Adrenal gland (tissue), 19 donors: ENCODE measurements at places on chromosomes 3 and 15. TPM values are rescaled to one million over a fixed set of nuclear protein-coding genes. Genes with fewer than 3 reads are reported as not detected.
A peak's percentile ranks its signal among the peaks of the same experiment; 100 is the strongest.

The COL8A1 gene
- 13.5 TPM for total RNA-seq

The PLSCR4 gene
- 72.2 TPM for total RNA-seq

The SGO1 gene
- 4.2 TPM for total RNA-seq

The SLC7A14 gene
- total RNA-seq = 1.0 TPM

The CDCP1 gene
- total RNA-seq = 4.3 TPM

The MOBP gene
- not detected for total RNA-seq

The PARP14 gene
- total RNA-seq = 84.8 TPM

The MKRN2OS gene
- not detected for total RNA-seq

The ZBTB11 gene
- total RNA-seq = 12.3 TPM

The WNT5A gene
- 16.2 TPM for total RNA-seq

The NR1I2 gene
- total RNA-seq = 0.14 TPM

The GATM gene
- 31.4 TPM for total RNA-seq

The ACSBG1 gene
- total RNA-seq = 12.9 TPM

The KLHL40 gene
- not detected for total RNA-seq

The HIGD2B gene
- not detected for total RNA-seq

The PLS1 gene
- total RNA-seq = 8.3 TPM

The TMC3 gene
- not detected for total RNA-seq

The PRR23B gene
- total RNA-seq = not detected

The GPR156 gene
- total RNA-seq = 0.32 TPM

- no peak overlapping the region for H3K27ac ChIP-seq
- no peaks in the 10 kb centered on the region for H3K4me1 ChIP-seq
- no peak overlapping the region for H3K4me3 ChIP-seq
- no peak for DNase-seq
- H3K27me3 ChIP-seq = no peaks in the 10 kb centered on the region
These were observed 403.1 kb downstream of the MAGI1 start for GRCh38 chr3:65635657-65636056.

GRCh38 chr15:93178371-93178770 is 89.4 kb upstream of the RGMA start:
- peaks cover 3% of the 10 kb centered on the region for H3K27me3 ChIP-seq
- no peak for DNase-seq
- H3K4me3 ChIP-seq = no peak overlapping the region

- DNase-seq = no peak
- no peak overlapping the region for H3K27ac ChIP-seq
- H3K4me3 ChIP-seq = no peak overlapping the region
- peaks cover 8% of the 10 kb centered on the region for H3K4me1 ChIP-seq
- H3K27me3 ChIP-seq = no peaks in the 10 kb centered on the region
- H3K36me3 ChIP-seq = no peaks in the 10 kb centered on the region
These were observed 59.2 kb upstream of the C15orf39 start for GRCh38 chr15:75142499-75142898.

DNA sequence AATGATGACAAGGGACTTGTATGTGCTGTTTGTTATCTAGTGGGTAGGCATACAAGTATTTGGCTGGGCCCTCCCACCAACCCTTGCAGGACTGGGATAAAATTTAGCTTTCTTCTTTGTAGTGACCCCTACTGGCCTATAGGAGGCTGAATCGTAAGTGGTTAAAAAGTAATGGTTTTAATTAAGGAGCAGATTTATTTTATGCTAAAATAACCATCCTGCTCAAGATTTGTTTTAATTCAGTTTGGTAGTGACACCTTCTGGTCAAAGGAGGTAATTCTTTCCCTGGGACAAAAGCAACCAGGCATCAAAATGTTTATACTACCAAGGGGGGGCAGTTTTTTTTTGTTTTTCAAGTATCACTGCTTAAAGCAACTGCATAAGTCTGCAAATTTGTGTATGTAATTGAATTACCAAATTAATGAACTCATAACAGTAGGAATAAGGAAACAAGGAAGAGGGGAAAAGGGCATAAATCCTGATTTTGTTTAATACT is 70.7 kb downstream of the TOP2B start:
- peaks cover 17% of the 10 kb centered on the region for H3K36me3 ChIP-seq
- H3K27me3 ChIP-seq = no peaks in the 10 kb centered on the region
- peaks cover 6% of the 10 kb centered on the region for H3K4me1 ChIP-seq
- no peak overlapping the region for H3K27ac ChIP-seq
- H3K4me3 ChIP-seq = no peak overlapping the region

GRCh38 chr3:117752984-117753717 is 1043.6 kb downstream of the TUSC7 start:
- H3K4me1 ChIP-seq = no peaks in the 10 kb centered on the region
- H3K36me3 ChIP-seq = no peaks in the 10 kb centered on the region

DNA sequence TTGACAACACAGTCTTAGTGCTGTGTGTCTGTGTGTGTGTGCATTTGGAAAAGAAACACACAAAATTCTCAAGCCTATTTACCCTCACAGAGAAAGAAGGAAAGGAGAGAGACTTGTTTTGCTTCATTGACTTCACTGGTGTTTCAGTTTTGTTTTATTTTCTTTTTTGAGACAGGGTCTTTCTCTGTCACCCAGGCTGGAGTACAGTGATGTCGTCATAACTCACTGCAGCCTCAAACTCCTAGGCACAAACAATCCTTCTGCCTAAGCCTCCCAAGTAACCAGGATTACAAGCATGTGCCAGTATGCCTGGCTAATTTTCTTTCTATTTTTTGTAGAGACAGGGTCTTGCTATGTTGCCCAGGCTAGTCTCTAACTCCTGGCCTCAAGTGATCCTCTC is 636.9 kb downstream of the TAFA4 start:
- no peaks in the 10 kb centered on the region for H3K27me3 ChIP-seq
- H3K36me3 ChIP-seq = no peaks in the 10 kb centered on the region
- no peaks in the 10 kb centered on the region for H3K4me1 ChIP-seq
- no peak for DNase-seq

DNA sequence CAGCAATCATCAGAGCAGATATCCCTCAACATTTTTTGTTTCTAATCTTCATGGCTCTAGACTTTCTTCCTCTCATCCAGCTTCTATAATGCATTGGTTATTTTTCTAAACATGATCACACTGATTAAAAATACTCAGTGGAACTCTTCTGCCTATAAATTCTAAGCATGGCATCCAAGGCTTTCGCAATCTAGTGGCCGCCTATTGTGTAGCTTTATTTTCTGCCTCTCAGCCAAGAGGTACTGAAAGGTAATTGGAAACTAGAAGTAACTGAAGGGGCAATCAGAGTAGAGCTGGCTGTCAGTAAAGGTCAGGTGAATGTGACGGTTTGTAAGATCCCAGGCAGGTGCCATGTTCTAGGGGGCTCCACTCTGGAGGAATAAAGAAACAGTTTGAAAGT is 33.4 kb downstream of the OXSM start:
- no peaks in the 10 kb centered on the region for H3K36me3 ChIP-seq
- no peak overlapping the region for H3K4me3 ChIP-seq
- no peaks in the 10 kb centered on the region for H3K4me1 ChIP-seq
- H3K27ac ChIP-seq = no peak overlapping the region

GRCh38 chr15:94403331-94403730 is 172.0 kb downstream of the MCTP2 start:
- H3K4me3 ChIP-seq = no peak overlapping the region
- H3K4me1 ChIP-seq = no peaks in the 10 kb centered on the region
- H3K27ac ChIP-seq = no peak overlapping the region
- H3K36me3 ChIP-seq = no peaks in the 10 kb centered on the region
- no peaks in the 10 kb centered on the region for H3K27me3 ChIP-seq

- H3K27ac ChIP-seq = peak overlapping the region; percentile 54
- peaks cover 46% of the 10 kb centered on the region for H3K4me1 ChIP-seq
- H3K27me3 ChIP-seq = no peaks in the 10 kb centered on the region
- no peaks in the 10 kb centered on the region for H3K36me3 ChIP-seq
- H3K4me3 ChIP-seq = no peak overlapping the region
These were observed 5.5 kb downstream of the TM2D3 start for GRCh38 chr15:101646672-101647071.

GRCh38 chr15:99983886-99984286 is 250.6 kb upstream of the LYSMD4 start:
- no peak overlapping the region for H3K4me3 ChIP-seq
- no peaks in the 10 kb centered on the region for H3K36me3 ChIP-seq
- DNase-seq = no peak
- H3K4me1 ChIP-seq = no peaks in the 10 kb centered on the region
- no peak overlapping the region for H3K27ac ChIP-seq
- H3K27me3 ChIP-seq = no peaks in the 10 kb centered on the region

GRCh38 chr3:5187920-5188418 is 462 bp downstream of the EDEM1 start:
- no peaks in the 10 kb centered on the region for H3K27me3 ChIP-seq
- peak overlapping the region; percentile 82 for H3K4me3 ChIP-seq
- no peaks in the 10 kb centered on the region for H3K36me3 ChIP-seq
- H3K4me1 ChIP-seq = peaks cover 52% of the 10 kb centered on the region

- H3K27me3 ChIP-seq = no peaks in the 10 kb centered on the region
- no peak for DNase-seq
- H3K36me3 ChIP-seq = no peaks in the 10 kb centered on the region
- no peak overlapping the region for H3K4me3 ChIP-seq
- no peaks in the 10 kb centered on the region for H3K4me1 ChIP-seq
These were observed 115.0 kb downstream of the ALDH1A2 start for GRCh38 chr15:57950381-57950946.

- peaks cover under 1% of the 10 kb centered on the region for H3K4me1 ChIP-seq
- H3K4me3 ChIP-seq = no peak overlapping the region
- H3K27ac ChIP-seq = no peak overlapping the region
- no peaks in the 10 kb centered on the region for H3K36me3 ChIP-seq
- no peak for DNase-seq
These were observed 10.5 kb downstream of the FILIP1L start for GRCh38 chr3:100103558-100104441.

- no peaks in the 10 kb centered on the region for H3K4me1 ChIP-seq
- H3K27ac ChIP-seq = no peak overlapping the region
- no peak overlapping the region for H3K4me3 ChIP-seq
- no peak for DNase-seq
- H3K27me3 ChIP-seq = no peaks in the 10 kb centered on the region
- H3K36me3 ChIP-seq = no peaks in the 10 kb centered on the region
These were observed 28.9 kb upstream of the BHLHE40 start for GRCh38 chr3:4950351-4950784.

- H3K4me1 ChIP-seq = no peaks in the 10 kb centered on the region
- no peaks in the 10 kb centered on the region for H3K27me3 ChIP-seq
- no peak overlapping the region for H3K4me3 ChIP-seq
These were observed 15.0 kb upstream of the OCA2 start for GRCh38 chr15:28114114-28114455.

DNA sequence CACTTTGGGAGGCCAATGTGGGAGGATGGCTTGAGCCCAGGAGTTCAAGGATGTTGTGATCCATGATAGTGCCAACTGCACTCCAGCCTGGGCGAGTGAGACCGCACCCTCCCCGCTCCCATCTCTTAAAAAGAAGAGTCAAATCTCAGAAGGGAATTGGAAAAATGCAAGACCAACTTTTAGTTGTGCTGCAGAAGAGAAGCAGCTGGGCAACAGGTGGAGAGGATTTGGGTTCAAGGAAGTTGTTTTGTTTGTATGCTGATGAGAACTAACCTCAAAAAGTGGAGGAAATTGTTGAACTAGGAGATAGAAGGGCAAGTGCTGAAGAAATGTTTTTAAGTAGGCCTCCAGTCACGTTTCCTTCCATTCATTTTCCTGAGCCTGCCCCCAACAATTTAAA is 12.8 kb upstream of the PDCD7 start:
- no peak for DNase-seq
- H3K4me1 ChIP-seq = no peaks in the 10 kb centered on the region
- no peaks in the 10 kb centered on the region for H3K27me3 ChIP-seq
- no peak overlapping the region for H3K27ac ChIP-seq
- no peak overlapping the region for H3K4me3 ChIP-seq

DNA sequence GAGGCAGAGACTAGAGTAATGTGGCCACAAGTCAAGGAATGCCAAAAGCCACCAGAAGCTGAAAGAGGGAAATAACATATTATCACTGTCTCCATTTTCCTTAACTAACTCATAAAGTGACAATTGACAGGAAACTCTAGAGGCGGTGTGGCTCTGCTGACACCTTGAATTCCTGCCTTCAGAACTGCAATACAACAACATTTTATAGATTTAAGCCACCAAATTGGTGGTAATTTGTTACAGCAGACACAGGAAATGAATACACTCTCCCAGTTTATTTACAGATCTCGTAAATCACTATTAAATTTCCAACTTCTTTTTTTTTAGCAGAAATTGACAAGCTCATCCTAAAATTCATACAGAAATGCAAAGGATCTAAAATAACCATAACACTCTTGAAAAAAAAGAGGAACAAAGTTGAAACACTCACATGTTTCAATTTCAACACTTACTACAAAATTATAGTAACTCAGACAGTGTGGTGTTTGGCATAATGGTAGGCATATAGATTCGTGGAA is 449.9 kb downstream of the OTOL1 start:
- no peaks in the 10 kb centered on the region for H3K27me3 ChIP-seq
- no peak overlapping the region for H3K4me3 ChIP-seq
- H3K4me1 ChIP-seq = no peaks in the 10 kb centered on the region
- no peaks in the 10 kb centered on the region for H3K36me3 ChIP-seq

DNA sequence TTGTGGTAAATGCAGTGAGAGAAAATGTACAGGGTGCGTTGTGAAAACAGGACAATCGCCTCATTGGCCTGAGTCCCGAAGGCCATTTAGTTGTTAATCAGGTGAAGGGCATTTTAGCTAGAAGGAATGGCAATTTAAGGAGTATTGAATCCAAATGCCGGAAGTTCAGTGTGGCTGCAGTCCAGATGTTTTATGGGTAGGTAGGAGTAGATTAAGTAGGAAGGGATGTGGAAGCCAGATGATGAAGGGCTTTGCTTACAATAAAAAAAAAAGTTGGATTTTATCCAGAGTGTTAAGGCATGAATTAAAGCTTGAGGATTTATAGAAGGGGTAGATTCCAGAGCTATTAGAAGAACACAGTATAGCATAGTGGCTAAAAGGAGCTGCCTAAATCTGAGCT is 572.7 kb downstream of the NLGN1 start:
- H3K4me3 ChIP-seq = no peak overlapping the region
- no peaks in the 10 kb centered on the region for H3K27me3 ChIP-seq
- no peak overlapping the region for H3K27ac ChIP-seq
- no peak for DNase-seq

GRCh38 chr3:34858067-34858660 is 781.2 kb upstream of the ARPP21 start:
- no peaks in the 10 kb centered on the region for H3K27me3 ChIP-seq
- H3K27ac ChIP-seq = no peak overlapping the region
- no peak for DNase-seq
- no peak overlapping the region for H3K4me3 ChIP-seq

DNA sequence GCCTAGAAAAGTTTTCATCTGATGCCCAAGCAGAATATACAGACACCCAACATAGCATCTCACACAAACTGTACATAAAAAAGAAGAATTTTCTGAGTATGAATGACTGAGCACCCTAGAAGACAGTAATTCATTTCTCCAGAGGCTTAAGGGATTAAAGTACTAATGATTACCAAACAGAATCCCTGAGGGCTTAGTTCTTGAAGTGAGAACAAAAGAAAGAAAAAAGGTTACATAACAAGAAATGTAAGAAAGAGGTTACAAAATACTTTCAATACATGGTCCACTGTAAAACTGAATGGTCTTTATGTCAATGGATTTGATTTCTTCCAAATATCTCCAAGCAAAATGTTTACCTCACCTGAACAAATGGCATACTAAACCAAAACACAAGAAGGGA is 9.1 kb upstream of the NEK10 start:
- H3K4me3 ChIP-seq = no peak overlapping the region
- H3K4me1 ChIP-seq = no peaks in the 10 kb centered on the region
- DNase-seq = no peak
- H3K36me3 ChIP-seq = no peaks in the 10 kb centered on the region
- H3K27ac ChIP-seq = no peak overlapping the region
